ENCODE measurements at places on chromosomes 11 and 22.
A peak's percentile ranks its signal among the peaks of the same experiment; 100 is the strongest.

DNA sequence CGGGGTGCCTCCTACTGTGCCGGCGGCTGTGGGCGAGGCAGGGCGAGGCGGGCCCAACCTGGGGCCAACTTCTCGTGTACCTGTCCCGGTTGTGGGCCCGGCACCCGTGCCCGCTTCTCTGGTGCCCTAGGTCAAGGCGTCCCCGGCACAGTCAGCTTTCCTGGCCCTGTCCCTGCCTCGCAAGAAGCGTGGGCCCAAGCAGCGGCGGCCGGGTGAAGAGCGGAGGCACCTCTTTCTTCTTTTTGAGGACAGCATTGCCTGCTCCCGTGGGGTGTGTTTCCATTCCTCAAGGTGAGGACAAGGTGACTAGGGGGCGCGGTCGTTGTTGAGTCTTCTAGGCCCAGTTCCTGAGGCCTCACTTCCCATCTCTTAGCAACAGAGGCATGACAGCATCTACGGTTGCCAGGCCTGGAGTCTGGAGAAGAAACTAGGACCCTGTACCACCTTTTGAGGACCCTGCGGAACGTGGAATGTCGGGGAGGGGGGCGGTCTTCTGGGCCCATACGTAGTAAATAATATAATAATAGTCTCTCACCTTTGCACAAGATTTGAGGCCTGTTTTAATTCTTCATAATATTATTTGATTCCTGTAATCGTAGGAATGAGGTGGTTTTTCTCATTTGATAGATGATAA, 418 bp downstream of the ACO2 start:
- H3K4me1 ChIP-seq, result peaks cover 60% of the 10 kb centered on the region
- H3K4me3 ChIP-seq, result peak overlapping the region; percentile 82
- no peak for DNase-seq
- H3K27ac ChIP-seq, result peak overlapping the region; percentile 97
- H3K36me3 ChIP-seq, result peaks cover 55% of the 10 kb centered on the region

DNA sequence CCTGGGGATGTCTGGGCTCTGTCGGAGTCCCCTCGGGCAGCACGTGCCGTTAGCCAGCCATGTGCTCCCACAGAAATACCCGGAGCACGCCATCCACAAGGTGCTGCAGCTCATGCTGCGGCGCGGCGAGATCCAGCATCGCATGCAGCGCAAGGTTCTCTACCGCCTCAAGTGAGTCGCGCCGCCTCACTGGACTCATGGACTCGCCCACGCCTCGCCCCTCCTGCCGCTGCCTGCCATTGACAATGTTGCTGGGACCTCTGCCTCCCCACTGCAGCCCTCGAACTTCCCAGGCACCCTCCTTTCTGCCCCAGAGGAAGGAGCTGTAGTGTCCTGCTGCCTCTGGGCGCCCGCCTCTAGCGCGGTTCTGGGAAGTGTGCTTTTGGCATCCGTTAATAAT, 24.1 kb downstream of the MCM5 start:
- DNase-seq, result no peak
- H3K4me1 ChIP-seq, result no peaks in the 10 kb centered on the region
- H3K4me3 ChIP-seq, result no peak overlapping the region
- peaks cover 95% of the 10 kb centered on the region for H3K36me3 ChIP-seq

- no peak for DNase-seq
- peak overlapping the region; percentile 87 for H3K27ac ChIP-seq
- no peaks in the 10 kb centered on the region for H3K27me3 ChIP-seq
- H3K4me1 ChIP-seq, result peaks cover 44% of the 10 kb centered on the region
Observed at GRCh38 chr22:17097701-17098100, 12.9 kb downstream of the IL17RA start.

- H3K4me1 ChIP-seq, result no peaks in the 10 kb centered on the region
- no peaks in the 10 kb centered on the region for H3K36me3 ChIP-seq
- H3K27ac ChIP-seq, result no peak overlapping the region
- no peak overlapping the region for H3K4me3 ChIP-seq
- H3K27me3 ChIP-seq, result no peaks in the 10 kb centered on the region
Observed at GRCh38 chr11:94866936-94867795, 99.0 kb downstream of the AMOTL1 start.

DNA sequence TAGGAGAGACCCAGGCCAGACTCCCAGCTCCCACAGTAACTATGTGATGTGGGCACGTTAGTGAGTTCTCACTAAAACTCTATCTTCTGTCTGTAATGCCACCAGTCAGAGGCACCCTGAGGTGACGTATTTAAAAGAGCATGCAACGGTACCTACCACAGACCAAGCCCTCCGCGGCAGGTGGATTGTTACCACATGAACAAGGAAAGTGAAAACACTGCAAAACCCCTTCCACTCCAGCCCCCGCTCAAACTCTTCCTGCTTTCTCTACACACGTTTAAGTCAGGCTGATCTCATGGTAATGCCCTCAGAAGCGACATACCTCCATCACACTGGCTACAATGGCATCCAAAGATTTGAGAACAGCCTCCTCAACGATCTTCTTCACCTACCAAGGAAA, 36.7 kb downstream of the SERPIND1 start:
- peaks cover 87% of the 10 kb centered on the region for H3K36me3 ChIP-seq
- no peaks in the 10 kb centered on the region for H3K27me3 ChIP-seq
- H3K27ac ChIP-seq, result no peak overlapping the region
- H3K4me1 ChIP-seq, result no peaks in the 10 kb centered on the region

GRCh38 chr22:28903080-28903479, 19.7 kb downstream of the ZNRF3 start:
- H3K27ac ChIP-seq, result no peak overlapping the region
- H3K4me1 ChIP-seq, result peaks cover 23% of the 10 kb centered on the region
- H3K27me3 ChIP-seq, result no peaks in the 10 kb centered on the region
- DNase-seq, result no peak
- H3K4me3 ChIP-seq, result no peak overlapping the region

DNA sequence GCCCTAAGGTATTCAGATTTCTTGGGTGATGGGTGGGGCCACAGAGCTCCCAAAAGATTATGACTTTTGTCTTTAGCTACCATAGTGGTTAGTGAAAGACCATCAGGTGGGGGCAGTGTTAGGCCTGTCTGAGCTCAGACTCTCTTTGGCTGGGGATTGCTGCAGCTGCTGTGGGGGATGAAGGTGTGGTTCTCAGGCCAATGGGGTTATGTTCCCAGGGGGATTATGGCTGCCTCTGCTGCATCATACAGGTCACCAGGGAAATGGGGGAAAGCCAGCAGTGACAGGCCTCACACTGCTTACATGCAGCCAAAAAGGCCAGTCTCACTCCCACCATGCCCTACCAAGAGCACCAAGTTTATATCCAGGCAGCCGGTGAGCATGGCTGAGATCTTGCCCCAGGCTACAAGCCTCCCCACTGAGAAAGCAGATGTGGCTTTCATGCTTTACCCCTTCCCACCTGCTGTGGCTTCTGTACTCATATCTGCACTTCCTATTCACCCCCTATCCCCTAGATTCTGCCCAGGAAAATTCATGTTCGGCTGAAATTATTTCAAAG, 24.8 kb downstream of the CNTF start:
- no peak overlapping the region for H3K4me3 ChIP-seq
- H3K36me3 ChIP-seq, result no peaks in the 10 kb centered on the region

GRCh38 chr11:95961758-95962157, 37.9 kb upstream of the MTMR2 start:
- H3K27ac ChIP-seq, result no peak overlapping the region
- no peaks in the 10 kb centered on the region for H3K36me3 ChIP-seq
- no peak for DNase-seq
- H3K4me3 ChIP-seq, result no peak overlapping the region
- H3K27me3 ChIP-seq, result no peaks in the 10 kb centered on the region

- H3K27me3 ChIP-seq, result peaks cover 15% of the 10 kb centered on the region
- no peaks in the 10 kb centered on the region for H3K4me1 ChIP-seq
- no peak overlapping the region for H3K4me3 ChIP-seq
- no peak for DNase-seq
Observed at GRCh38 chr11:135006800-135007199, 594.8 kb upstream of the B3GAT1 start.

DNA sequence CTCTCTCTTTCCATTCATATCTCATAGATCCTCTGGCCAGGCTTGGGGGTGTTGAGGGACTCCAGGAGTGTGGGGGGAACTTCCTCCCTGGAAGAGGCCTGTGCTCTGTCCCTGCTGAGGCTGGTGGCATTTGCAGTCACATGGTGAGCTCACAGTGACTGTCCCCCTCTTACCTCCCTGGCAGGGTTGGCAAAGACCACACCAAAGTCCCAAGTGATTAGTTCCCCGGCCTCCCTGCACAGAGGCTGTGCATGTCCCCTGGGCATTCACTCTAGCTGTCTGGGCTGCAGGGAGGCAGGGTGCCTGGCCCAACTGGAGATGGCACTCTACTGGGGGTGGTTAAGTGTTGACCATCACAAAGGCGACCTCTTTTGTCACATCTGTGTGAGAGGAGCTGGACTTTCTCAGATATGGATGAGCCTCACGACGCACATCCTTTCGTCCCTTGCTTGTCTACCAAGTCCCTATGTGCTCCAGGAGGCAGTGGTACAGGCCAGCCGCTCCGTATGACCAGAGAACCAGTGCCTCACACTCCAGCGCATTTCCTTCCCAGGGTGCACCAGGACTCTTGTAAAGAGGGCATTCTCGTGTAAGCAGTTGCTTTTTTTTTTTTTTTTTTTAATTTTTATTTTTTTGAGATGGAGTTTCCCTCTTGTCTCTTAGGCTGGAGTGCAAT, 8.8 kb downstream of the TANGO2 start:
- no peak overlapping the region for H3K4me3 ChIP-seq
- no peaks in the 10 kb centered on the region for H3K4me1 ChIP-seq

- peaks cover 19% of the 10 kb centered on the region for H3K4me1 ChIP-seq
- H3K36me3 ChIP-seq, result no peaks in the 10 kb centered on the region
- peak; percentile 21 for DNase-seq
- no peaks in the 10 kb centered on the region for H3K27me3 ChIP-seq
- H3K4me3 ChIP-seq, result no peak overlapping the region
Observed at GRCh38 chr11:128830290-128831173, 36.6 kb downstream of the KCNJ1 start.

GRCh38 chr11:11786234-11786633, 55.5 kb upstream of the USP47 start:
- no peaks in the 10 kb centered on the region for H3K4me1 ChIP-seq
- no peak for DNase-seq
- no peak overlapping the region for H3K27ac ChIP-seq
- H3K36me3 ChIP-seq, result no peaks in the 10 kb centered on the region

GRCh38 chr22:29747832-29748231, 19.0 kb downstream of the ZMAT5 start:
- no peaks in the 10 kb centered on the region for H3K4me1 ChIP-seq
- no peak overlapping the region for H3K27ac ChIP-seq
- H3K4me3 ChIP-seq, result no peak overlapping the region
- DNase-seq, result no peak
- H3K27me3 ChIP-seq, result no peaks in the 10 kb centered on the region

DNA sequence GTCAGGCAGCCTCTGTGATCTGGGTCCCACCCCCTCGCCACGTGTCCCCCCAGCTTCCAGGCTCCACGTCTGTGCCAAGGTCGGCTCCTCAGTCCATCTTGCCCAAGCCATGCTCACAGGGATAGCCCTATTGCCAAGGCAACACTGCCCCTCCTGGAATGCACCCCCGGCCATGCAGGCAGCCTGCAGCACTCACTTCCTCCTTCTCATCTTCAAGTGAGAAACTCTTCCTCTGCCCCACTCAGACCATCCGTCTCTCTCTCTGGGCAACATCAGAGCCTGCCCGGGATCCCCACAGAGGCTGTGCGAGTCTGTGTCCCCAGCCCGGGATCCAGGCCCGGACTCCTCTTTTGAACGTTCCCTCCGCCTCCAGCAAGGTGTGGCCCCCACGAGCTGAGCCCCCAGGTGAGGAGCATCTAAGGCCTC, 852.3 kb downstream of the BRD1 start:
- H3K4me1 ChIP-seq, result no peaks in the 10 kb centered on the region
- no peak overlapping the region for H3K4me3 ChIP-seq
- H3K36me3 ChIP-seq, result no peaks in the 10 kb centered on the region
- DNase-seq, result no peak
- H3K27me3 ChIP-seq, result peaks cover 4% of the 10 kb centered on the region

- H3K4me1 ChIP-seq, result peaks cover 33% of the 10 kb centered on the region
- 0 out of 2 replicates have a peak overlapping the region, but pooled peaks have one; percentile 12 for H3K27ac ChIP-seq
- DNase-seq, result peak; percentile 42
- H3K36me3 ChIP-seq, result no peaks in the 10 kb centered on the region
- H3K27me3 ChIP-seq, result peaks cover 40% of the 10 kb centered on the region
- no peak overlapping the region for H3K4me3 ChIP-seq
Observed at GRCh38 chr11:7577291-7578190, 63.7 kb downstream of the PPFIBP2 start.

- H3K4me1 ChIP-seq, result peaks cover 12% of the 10 kb centered on the region
- H3K27ac ChIP-seq, result no peak overlapping the region
- DNase-seq, result no peak
- H3K36me3 ChIP-seq, result peaks cover 14% of the 10 kb centered on the region
Observed at GRCh38 chr22:29194184-29194583, 11.5 kb upstream of the EMID1 start.

DNA sequence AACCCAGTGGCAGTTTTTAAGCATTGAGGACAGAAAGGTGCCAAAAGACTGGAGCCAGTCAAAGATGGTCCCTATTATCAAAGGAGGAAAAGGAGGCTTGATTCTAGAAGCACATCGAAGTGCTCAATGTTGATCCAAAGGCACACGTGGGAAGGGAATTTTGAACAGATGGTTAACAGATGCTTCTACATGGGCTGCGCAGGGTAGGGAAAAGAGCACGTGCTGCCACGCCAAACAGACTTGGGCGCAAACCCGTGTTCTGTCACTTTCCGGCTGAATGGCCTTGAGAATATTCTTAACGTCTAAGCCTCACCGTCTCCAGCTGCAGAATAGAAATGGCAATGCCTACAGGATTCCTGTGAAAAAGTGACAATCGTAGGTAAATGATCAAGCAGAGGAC, 217.9 kb upstream of the MTNR1B start:
- no peaks in the 10 kb centered on the region for H3K4me1 ChIP-seq
- DNase-seq, result no peak
- no peak overlapping the region for H3K4me3 ChIP-seq
- H3K27ac ChIP-seq, result no peak overlapping the region
- H3K27me3 ChIP-seq, result no peaks in the 10 kb centered on the region

DNA sequence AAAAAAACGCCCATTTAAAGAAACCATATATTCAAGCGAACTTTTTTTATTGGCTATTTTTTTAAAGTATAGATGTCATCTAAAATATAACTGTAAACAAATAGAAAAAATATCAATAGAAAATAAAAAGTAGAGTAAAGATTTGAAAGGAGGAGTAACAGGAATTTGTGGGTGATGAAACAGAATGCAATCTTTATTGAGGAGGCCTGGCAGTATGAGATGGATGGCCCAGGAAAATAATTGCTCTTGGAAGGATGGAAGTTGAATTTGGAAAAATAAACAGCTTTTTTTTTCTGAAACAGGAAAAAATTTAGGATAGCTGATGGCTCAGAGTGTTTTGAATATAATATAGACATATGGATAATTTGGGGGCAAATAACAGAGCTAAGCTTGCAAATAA, 219.0 kb downstream of the CASP12 start:
- H3K36me3 ChIP-seq, result no peaks in the 10 kb centered on the region
- no peak for DNase-seq
- H3K4me1 ChIP-seq, result no peaks in the 10 kb centered on the region
- no peaks in the 10 kb centered on the region for H3K27me3 ChIP-seq

- no peaks in the 10 kb centered on the region for H3K4me1 ChIP-seq
- H3K36me3 ChIP-seq, result no peaks in the 10 kb centered on the region
- no peak overlapping the region for H3K4me3 ChIP-seq
- H3K27ac ChIP-seq, result no peak overlapping the region
- H3K27me3 ChIP-seq, result peaks cover 3% of the 10 kb centered on the region
Observed at GRCh38 chr11:58905721-58906547, 33.4 kb upstream of the GLYATL1 start.
